ENCODE measurements at places on chromosomes 12 and 14.

GRCh38 chr12:97216848-97217247, 245.8 kb upstream of the RMST start:
- no peak for DNase-seq

DNA sequence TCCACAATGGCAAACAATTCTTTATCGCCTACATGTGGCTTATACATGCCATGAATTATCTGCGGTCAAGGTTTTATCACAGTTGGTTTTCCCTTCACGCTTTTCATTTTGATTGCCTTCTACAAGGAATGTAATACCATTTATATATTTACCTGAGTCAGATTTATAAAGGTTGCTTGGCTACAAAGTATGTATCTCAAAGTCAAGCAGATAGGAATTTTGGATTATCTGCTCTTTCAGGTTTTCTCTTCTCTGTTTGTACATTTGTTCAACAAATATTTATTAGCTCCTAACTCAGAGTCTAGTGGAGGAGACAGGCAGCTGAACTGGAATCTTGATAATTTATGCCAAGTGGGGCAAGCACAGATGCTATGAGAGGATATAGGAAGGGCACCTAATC, 28.5 kb upstream of the CISTR start:
- no peak for DNase-seq

DNA sequence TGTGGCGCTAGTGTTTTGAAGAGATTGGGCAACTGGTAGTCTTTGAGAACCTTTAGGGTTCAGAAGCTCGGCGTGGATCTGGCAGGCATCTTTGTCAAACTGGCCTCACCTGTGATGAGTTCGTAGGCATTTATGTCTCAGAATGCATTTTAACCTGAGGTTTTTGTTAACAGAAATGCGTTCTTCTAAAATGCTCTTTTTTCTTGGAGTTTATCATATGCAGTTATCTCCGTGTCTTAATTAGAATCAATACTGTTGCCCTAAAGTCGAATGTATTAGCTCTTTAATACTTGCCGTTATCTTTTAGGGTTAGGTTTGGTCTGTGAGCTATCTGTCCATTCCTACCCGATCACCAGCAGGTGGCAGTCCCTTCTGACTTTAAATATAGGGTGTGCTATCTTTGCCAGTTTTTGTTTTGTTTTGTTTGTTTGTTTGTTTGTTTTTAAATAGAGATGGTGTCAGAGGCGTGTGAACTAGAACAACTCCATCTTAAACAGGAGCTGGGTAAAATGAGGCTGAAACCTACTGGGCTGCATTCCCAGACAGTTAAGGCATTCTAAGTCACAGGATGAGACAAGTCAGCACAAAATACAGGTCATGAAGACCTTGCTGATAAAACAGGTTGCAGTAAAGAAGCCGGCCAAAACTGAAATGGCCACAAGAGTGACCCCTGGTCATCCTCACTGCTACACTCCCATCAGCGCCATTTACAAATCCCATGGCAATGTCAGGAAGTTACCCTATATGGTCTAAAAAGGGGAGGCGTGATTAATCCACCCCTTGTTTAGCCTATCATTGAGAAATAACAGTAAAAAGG, 1.4 kb downstream of the ATF1 start:
- no peak for DNase-seq

GRCh38 chr12:116358893-116359761, 81.6 kb upstream of the MED13L start:
- DNase-seq = peak; percentile 24

DNA sequence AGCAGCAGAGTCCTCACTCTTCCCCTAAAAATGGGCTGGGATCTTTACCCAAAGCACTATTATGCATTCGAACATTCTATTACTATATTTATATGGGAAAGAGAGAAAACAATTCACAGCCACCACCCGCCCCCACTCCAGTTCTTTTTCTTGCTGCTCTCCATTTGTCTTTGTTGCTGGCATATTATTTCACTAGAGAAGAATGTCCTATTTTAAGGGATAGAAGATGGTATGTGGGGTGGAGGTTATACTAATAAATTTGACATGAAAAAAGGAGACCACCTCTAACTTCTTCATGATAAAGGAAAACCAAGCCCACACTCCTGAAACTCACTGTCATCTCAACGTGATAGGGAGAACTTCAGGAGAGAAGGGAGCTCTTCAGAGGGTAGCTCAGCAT, 28.5 kb upstream of the NTF3 start:
- no peak for DNase-seq

GRCh38 chr12:124626971-124627411, 59.6 kb upstream of the NCOR2 start:
- no peak for DNase-seq

- no peak for DNase-seq
Observed at GRCh38 chr14:94129758-94130414, 482 bp upstream of the IFI27L2 start.

DNA sequence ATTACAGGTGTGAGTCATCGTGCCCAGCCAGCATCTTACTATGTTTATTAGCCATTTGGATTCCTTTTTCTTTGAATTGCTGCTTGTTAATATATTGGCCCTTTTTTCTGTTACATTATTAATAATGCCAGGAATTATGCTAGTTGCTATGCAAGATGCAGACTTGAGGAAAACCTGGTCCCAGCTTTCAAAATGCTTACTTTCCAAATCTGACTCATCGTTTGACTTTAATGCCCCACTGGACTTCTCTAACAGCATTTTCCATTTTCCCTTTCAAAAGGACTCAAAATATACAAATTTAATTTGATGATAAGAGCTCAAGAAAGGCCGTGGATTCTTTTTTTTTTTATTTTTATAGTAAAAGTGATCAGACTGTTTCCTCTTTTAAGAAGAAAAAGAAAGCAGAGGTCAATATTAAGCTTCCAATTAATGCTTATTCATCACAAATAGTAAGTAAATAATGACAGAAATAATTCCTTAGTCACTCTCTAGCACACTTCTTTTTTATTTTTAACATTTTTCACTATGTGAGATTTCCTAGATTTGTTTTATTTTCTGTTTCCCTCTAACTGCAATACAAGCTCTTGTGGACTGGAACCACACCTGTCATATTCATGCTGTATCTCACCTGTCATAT, 146.1 kb upstream of the FGD4 start:
- no peak for DNase-seq

DNA sequence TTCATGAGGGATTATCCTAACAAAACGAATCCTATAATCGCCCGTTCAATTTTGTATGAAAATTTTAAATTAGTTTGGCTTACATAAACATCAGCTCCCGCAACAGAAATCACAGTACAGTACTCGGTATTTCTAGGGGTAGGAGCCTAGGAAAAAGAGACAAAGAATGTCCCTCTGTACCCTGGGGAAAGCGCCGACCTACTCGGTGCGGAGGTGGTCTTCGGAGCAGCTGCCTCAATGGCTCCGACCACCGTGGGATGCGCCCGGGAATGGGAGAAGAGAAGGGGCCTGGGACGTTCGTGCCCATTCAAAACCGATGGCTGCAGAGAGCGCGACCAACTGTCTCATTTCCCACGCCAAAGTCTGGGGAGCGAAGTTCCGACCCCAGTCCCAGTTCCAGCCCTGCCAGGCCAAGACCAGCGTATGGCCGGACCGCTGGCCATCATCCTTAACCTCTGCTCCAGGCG, 618 bp downstream of the GNPNAT1 start:
- DNase-seq = no peak

DNA sequence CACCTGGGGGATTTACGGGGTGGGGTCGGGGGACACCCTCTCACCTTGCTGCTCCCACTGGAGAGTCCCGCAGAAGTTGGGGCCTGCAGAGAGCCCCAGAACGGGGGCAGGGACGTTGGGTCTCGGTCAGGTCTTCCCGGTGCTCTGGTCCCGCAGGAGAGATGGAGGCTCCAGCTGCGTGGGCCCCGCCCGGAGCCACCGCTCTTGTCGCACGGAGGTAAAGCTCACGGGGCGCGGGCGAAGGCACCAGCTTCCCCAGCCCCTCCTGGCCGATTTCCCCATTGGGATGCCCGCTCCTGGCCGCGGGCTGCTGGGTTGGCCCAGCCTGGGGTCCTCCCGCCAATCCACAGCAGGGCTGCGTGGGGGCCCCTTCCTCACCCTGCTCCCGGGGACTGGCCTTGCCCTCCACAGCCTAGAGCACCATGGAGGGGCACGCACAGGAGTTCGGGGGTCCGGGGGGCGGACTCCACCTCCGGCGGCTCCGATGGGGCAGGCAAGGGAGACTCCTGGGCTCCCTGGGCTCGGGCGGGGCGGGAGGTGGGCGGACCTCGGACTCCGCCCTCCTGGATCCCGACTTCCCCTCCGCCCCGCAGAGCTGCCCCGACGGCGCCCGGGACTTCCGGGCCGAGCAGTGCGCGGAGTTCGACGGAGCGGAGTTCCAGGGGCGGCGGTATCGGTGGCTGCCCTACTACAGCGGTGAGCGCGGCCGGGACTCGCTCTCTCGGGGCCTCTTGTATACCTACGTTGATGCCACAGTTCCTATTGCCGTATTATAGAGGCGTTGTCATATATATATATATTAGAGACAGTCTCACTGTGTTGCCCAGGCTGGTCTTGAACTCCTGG, 8.4 kb downstream of the PAPLN start:
- DNase-seq = peak; percentile 29

DNA sequence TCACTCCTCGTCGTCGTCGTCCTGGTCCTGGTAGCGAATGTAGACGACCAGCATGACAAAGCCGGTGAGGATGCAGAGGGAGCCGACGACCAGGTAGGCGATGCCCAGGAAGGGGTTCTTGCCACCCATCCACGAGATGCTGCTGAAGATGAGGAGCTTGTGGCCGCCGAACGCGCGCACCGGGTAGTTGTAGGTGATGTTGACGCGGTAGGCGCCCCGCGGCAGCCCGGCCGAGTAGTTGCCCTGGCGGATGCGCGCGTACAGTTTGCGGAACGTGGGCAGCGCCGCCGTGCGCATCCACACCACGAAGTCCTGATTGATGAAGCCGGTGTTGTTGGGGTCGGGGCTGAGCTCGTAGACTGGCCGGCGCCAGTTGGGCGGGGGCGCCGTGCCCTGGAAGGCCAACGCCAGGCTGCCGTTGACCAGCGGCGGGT, 1.0 kb downstream of the TMEM30B start:
- no peak for DNase-seq

- no peak for DNase-seq
Observed at GRCh38 chr14:37083599-37083998, 88.8 kb downstream of the SLC25A21 start.

DNA sequence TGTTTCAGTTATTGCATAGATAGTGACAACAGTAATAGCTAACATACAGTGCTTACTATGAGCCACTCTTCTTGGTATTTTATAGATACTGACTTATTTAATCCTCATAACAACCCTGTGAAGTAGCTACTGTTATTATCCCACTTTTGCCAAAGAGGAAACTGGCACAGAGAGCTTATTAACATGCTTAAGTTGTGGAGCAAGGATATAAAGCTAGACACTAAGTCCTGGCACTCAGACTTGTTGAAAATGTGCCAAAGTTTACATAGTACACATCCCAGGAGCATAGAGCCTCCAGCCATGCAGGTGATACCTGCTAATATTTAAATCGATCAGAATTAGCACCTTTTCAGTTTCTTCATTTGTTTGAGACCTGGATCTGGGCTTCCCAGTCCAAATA, 41.8 kb downstream of the VEZT start:
- DNase-seq = no peak

GRCh38 chr12:18684430-18684829, 53.4 kb downstream of the PLCZ1 start:
- no peak for DNase-seq

GRCh38 chr12:46362895-46363581, 9.5 kb downstream of the SLC38A2 start:
- DNase-seq = no peak

DNA sequence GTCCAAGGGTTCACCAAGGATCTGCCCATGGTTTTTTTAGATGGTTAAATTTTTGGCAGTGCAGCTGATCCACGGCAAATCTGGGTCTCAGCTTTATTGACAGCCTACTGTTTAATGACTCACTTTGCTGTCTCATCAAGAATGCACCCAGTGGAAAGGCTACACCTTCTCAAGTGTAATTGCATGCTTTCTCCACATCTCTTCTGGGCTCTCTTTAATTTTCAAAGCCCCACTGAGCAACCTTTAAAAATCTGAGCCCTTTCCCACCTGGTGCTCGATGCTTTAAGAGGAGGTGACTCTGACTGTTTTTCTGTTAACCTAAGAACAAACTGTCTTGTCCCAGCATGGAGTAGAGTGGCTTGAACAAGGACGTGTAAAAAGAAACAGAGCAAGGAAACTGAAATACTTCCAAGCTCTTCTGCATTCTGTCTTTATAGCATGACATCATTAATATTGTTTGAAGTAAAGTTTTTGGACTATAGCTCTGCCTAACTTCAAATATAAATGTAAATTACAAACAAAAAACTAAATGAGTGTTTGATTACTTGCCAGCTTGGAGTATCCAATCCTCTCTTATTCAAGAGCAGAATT, 214.2 kb upstream of the KRR1 start:
- no peak for DNase-seq

DNA sequence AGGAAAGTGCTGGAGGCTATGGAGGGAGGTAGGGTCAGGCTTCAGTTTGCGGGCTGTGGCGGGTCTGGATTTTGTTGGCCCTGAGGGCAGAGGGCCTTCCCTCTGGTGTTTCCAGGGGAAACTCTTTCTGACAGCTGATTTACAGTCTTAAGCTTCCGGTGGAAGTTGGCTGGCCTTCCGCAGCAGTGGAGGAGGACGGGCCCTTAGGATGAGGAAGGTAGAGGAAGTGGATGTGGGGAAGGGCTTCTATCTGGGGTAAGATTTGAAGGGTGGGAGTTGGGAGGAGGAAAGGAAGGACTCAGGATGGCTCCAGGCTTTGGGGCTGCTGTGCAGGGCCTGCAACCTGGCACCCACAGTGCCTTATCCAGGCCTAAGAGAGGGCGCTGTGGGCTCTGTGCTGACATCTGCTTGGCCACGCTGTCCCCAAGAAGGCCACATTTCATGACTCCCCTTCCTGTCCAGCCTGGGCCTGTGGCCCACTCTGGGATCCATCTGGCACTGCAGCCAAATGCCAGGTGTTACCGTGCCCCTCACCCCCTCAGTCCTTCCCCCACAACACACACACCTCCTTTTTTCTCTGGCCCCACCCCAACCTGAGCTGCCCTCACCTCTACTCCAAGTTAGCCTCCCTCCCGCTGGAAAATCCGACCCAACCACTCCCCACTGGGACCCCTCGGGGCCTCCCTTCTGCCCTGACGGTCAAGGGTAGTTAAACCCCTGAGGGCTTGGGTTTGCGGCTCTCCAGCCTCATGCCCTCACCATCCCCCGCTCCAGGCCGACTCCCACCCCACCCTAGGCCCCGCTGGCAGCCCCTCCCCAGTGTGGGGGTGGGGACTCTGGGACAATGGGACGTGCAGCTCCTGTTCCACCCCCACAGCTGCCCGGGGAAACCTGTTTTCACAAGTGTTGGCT, 7.7 kb upstream of the PPP1R13B start:
- no peak for DNase-seq

- DNase-seq = no peak
Observed at GRCh38 chr14:22882529-22883172, 371 bp upstream of the REM2 start.

DNA sequence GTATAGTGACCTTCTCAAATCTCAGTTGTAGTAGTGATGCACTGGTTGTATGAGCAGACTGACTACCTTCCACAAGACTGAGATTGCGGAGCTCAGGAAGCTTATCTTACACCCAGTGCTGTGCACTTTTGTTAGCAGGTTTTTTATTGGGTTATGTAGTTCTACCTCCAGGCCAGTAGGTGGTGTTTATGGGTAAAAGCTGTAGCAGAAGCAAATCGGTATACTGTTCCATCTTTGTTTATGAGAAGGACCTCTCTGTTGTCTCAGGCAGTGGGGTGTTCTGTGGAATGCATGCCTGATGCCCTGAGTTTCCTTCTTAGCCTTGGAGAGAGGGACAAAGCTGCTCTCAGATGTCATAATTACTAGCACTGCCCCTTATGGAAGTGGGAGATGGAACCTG, 217.8 kb downstream of the LRFN5 start:
- DNase-seq = no peak

Measured in activated naive CD4-positive, alpha-beta T cell (primary cell).